ENCODE measurements at places on chromosomes 6 and 20. TPM values are rescaled to one million over a fixed set of nuclear protein-coding genes. Genes with fewer than 3 reads are reported as not detected.

Gene PACRG
- 0.37 TPM for total RNA-seq

Gene FAM217A
- total RNA-seq: not detected

Gene GABRR1
- total RNA-seq: not detected

Gene CAPN11
- not detected for total RNA-seq

Gene SLC26A8
- total RNA-seq: under 0.01 TPM

Gene RIPPLY2
- 1.4 TPM for total RNA-seq

Gene FBXO30
- 10.2 TPM for total RNA-seq

Gene ZNF391
- 1.1 TPM for total RNA-seq

Gene TMC2
- under 0.01 TPM for total RNA-seq

Gene CDSN
- total RNA-seq: not detected
